Endothelial cell of coronary artery (primary cell): ENCODE measurements at places on chromosomes 13 and 19. TPM values are rescaled to one million over a fixed set of nuclear protein-coding genes. Genes with fewer than 3 reads are reported as not detected.

The DAND5 gene
- 0.09 TPM in 1 of 2 replicates, not detected in the other for total RNA-seq

The CD22 gene
- not detected in 2 replicates for total RNA-seq

The PSG6 gene
- not detected in 2 replicates for total RNA-seq

The DHPS gene
- total RNA-seq = 47.1 and 64.1 TPM in 2 replicates

The FBN3 gene
- total RNA-seq = not detected in 2 replicates
